ENCODE measurements at places on chromosomes 11 and 22.

- no peak overlapping the region for H3K27ac ChIP-seq
- no peak overlapping the region for H3K4me3 ChIP-seq
- H3K27me3 ChIP-seq, result no peaks in the 10 kb centered on the region
- H3K4me1 ChIP-seq, result no peaks in the 10 kb centered on the region
Measured at GRCh38 chr22:42562279-42562678, 8.5 kb downstream of the SERHL2 start.

DNA sequence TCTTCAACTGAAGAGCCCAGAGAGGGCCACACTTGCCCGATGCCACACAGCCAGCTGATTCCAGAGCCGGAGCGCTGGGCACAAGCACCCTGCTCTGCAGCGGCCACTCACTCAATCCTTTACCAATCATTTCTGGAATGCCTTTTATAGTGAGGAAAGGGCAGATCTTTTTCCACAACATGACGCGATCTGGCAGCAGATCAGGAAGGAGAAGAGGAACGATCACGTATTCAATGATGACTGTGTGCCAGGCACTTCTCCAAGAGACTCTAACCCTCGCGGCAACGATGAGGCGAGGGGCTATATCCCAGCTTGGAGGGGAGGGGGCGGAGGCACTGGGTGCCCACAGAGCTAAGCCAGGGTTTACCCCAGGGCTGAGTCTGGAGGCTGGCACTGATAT, 56.3 kb upstream of the TCF20 start:
- H3K27me3 ChIP-seq, result peaks cover 9% of the 10 kb centered on the region
- no peaks in the 10 kb centered on the region for H3K36me3 ChIP-seq
- DNase-seq, result no peak
- no peak overlapping the region for H3K27ac ChIP-seq

GRCh38 chr11:12343526-12343925, 33.8 kb upstream of the PARVA start:
- no peaks in the 10 kb centered on the region for H3K4me1 ChIP-seq
- H3K27ac ChIP-seq, result no peak overlapping the region
- DNase-seq, result no peak
- no peaks in the 10 kb centered on the region for H3K27me3 ChIP-seq

DNA sequence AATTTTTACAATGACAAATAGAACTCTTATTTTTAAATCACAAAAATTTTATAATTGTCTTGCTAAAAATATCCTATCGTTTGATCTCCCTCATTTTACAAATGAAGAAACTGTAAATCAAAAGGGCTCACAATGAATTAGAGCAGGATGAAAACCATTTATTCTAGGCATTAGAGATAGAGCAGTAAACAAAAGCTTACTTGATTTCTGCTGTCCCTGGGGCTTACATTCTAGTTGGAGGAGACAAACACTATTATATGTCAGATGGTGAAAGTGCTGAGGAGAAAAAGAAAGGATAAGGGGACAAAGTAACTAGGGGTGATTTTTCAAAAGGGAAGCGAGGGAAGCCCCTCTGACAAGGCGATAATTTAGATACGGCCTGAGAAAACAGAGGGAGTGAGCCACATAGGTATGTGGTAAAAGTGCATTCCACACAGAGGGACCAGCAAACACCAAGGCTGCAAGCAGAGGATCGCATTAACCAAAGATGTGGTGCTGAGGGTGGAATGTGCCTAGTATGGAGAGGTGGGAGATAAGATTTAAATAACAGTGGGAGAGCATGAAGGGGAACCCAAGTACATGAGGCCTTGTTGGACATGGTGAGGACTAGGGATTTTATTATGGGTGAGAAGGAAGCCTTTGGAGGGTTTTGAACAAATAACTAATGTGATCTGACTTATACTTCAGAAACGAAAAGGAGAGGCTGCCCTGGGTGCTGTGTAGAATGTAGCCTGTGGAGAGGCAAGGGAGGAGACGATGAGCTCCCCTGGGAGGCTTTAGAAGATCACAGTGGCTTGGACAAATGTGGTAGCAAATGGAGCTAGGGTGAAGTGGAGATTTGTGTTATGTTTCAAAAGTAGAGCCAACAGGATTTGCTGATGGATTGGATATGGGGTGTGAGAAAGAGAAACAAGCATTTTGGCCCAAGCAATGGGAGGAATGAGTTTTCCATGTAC, 62.1 kb downstream of the PDHX start:
- H3K4me1 ChIP-seq, result no peaks in the 10 kb centered on the region
- peaks cover 23% of the 10 kb centered on the region for H3K36me3 ChIP-seq
- H3K4me3 ChIP-seq, result no peak overlapping the region

GRCh38 chr22:48895336-48895735, 932.3 kb downstream of the BRD1 start:
- no peak overlapping the region for H3K4me3 ChIP-seq
- H3K4me1 ChIP-seq, result no peaks in the 10 kb centered on the region

- no peaks in the 10 kb centered on the region for H3K27me3 ChIP-seq
- no peak overlapping the region for H3K4me3 ChIP-seq
- no peaks in the 10 kb centered on the region for H3K4me1 ChIP-seq
- peak; percentile 64 for DNase-seq
Measured at GRCh38 chr11:73625696-73626318, 20.6 kb upstream of the PLEKHB1 start.

Measured in T-cell (primary cell).